ENCODE measurements at places on chromosomes 7 and 10. TPM values are rescaled to one million over a fixed set of nuclear protein-coding genes. Genes with fewer than 3 reads are reported as not detected.

Gene EPDR1
- total RNA-seq = 69.1 TPM

Gene CPA4
- 0.34 TPM for total RNA-seq

DNA sequence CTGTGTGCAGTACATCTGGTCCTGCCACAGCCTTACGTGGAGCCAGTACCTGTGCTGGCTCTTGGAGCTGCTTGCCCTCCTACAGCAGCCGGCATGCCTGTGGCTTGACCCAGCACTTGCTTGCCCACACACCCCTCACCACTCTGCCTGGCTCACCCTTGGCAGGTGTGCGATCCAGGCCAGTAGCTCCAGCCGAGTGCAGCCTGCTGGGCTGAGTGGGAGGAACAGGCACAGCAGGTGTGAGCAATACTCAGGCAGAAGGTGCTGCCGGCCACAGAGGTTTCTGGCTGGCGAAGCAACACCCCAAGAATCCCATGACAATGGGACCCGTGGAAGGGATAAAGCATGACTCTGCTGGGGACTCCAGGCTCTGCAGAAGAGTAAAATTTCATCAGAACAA lies 173.5 kb upstream of the ADCY1 start:
- no peak for DNase-seq

DNA sequence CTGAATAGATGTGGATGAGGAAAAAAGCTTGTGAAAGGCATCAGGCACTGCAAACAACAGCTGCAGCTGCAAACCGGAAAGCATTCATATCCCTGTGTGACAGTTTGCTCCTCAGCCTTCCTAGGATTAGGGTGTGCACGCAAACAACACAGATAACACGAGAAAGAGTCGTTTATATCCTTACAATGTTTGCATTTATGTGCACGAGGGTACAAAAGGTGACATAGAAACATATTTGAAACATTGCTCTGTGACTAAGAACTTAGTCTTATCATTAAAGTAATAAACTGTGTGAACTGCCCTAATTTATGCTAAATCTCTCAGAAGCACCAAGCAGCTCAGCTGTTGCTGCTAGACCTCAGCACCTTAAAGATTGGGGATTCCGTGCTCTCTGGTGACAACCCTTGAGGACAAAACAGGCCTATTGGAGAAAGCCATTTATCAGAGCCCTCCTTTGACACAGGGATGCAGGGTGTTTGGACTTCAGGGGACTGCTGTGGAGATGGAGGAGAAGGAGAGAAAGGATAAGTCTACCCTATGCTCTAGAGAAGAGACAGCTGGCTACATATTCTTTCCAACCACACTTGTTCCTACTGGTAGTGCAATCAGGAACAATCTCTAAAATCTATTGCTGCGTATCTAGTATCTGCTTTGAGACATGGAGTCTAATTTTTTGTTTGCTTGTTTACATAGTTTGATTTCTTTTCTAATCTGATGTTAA lies 176.2 kb downstream of the GNAT3 start:
- no peak for DNase-seq

DNA sequence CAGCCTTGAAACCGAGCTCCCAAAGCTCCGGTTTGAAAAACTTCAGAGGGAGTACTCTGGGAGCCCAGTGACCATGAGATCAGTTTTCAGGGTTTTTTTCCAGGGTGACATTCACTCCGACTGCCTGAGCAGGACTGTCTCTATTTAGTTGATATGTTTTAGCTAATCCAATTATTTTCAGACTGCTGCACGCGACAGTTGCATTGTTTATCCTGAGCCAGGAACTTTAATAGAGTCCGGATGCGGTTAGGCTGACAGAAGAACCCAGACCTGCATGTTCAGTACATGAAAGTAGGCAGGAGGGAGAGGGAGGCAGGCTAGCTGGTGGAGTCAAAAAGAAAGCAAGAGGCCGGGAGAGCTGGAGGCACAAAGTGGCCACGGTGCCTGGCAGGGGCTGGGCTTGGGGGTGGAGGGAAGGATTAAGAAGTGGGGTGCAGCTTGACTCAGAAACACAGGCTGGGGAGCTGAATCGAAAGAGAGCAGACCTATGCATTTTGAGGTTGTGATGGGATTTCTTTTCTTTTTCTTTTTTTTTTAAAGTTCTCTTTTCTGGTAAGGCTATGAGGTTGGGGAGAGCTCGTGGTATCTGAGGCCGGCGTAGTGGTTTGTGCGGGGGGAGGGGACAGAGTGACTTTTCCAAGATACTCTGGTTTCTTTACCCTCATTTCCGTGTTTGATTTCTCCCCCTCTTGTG lies 5.7 kb downstream of the GATA3 start:
- DNase-seq = no peak

DNA sequence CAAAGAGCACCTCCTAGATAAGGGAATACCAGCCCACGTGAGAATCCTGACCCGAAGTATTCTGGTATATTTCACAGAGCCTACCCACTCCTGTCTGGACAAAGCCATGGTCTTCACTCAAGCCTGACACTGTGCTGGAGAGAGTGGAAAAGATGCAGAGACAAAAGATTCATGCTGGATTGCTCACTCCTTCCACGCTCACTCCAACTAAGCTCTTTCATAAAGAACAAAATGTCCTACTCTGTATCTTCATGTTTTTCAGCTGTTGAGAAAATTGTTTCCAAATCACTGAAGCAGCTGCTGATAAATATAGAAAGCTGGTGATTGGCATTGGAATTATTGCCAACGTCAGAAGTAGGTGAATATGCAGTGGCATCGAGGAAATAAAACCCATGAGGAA lies 106.0 kb downstream of the ABLIM1 start:
- no peak for DNase-seq

DNA sequence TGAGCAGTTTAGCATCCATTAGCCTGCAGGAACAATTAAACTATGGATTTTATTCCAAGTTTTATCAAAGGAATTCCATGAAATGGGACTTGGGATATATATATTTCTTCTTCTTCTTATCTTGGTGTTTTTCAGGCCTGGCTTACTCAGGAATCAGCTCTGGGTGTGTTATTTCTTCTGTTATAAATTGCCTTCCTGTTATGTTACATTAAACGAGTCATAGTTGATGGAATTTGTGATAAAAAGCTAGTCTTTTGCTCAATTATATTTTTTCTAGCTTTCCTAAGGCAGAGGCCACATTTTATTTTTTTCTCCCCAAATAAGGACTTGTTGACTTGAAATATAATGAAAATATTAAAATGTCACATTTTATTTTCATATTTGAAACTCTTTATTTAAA lies 141.3 kb downstream of the EPC1 start:
- DNase-seq = no peak

- no peak for DNase-seq
Measured at GRCh38 chr10:122567056-122567660, 6.6 kb downstream of the DMBT1 start.

- DNase-seq = no peak
Measured at GRCh38 chr7:69912141-69912540, 313.9 kb downstream of the AUTS2 start.

DNA sequence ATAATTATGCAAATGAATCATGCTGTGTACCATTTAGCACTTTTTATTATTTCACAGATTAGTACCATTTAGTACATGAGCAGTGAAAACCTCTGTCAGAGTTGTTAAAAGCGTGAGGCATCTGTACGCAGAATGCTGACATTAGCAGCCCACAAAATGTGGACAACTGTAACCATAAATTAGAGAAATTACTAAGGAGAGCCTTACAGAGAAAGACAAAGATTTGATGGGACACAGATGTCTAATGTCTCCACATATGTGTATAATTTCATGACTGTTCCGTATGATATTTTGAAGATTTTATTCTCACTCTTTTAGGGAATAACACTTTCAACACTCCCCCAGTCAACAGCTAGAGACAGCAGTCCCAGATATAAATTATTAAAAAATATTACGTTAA lies 414.0 kb upstream of the ANKRD30A start:
- DNase-seq = no peak

DNA sequence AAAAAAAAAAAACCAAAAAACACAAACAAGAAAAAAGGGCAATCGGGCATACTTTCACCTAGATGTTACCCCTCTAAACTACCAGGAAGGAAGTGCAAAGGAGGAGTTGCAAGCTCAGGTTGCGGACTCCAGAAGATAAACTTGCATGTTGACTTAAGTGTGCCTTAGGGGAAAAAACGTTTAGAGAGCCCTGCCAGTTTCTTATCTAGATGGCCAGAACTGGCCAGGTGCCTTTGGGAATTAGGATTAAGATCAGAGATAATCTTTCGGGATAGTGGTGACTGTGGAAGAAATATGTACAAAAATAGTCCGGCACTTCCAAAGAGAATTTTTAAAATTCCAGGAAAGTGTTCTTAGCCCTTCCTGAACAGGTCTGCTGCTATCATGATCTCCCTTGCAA lies 17.6 kb downstream of the EVX1 start:
- DNase-seq = no peak
